NCI-H510A (cell line): ENCODE measurements at places on chromosomes 2 and 18.

DNA sequence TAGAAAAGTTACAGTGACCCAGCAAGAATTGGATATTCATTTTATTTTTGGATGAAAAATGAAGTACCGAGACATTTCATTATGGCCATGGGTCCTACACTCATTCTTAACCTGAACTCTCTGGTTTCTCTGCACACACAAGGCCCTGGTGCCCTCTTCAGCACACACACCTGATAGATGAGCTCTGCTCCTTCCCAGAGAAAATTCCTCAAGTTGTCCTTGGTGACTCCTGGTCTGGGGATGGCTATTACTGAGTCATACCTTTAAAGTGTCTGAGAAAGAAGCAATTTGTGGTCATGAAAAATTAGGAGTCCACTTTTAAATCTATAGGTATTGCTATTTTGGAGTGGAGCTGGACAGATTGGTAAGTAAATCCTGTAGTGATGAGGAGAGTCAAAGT, 311.5 kb downstream of the CDH2 start:
- no peak for DNase-seq

DNA sequence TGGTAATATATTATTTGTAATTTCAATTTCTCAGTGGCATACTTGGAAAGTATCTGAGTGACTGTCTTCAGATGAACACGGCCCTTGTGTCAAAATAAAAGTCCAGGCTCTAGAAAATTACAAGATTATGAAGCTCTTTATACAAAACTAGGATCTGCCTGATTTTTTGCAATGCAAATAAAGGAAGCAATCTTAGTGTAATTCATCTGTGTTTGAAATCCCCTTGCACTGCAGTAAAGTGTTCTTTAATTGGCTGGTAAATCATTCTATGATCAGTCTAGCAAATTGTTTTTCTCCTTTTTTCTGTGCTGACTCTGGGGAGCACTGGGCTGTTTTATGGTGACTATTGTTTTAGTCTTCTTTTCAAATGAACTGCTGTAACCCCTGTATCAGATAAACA, 1039.0 kb downstream of the SOCS6 start:
- no peak for DNase-seq

DNA sequence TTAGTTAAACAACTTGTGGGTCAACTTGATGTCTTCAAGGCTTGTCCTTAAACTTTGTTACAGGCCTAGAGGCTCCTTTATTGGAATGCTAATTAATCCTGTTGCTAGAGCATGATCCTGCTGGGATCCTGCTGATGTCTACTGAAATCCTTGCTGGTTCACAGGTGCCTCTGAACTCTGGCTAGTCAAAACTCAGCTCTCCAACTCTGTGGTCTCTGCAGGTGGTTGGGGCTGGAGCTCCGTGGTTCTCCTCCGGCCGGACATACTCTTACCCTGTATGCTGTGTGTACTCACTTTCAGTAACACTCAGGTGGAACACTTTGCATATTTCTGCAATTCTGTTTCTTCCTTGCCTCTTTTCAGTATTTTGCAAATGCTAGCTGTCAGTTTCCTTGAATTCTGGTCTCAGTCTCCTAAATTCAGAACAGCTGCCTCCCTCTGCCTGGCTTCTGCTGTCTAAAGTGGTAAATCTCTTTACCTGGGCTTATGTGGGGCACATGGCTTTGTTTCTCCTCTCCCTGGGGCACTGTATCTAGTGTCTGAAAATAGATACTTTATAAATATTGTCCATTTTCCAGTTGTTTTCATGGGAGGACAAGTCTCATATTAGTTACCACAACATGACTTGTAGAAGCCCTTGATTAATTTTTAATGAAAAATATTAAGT, 113.0 kb downstream of the ATP9B start:
- no peak for DNase-seq

GRCh38 chr2:24973812-24974211, 2.1 kb upstream of the DNAJC27 start:
- DNase-seq, result no peak

DNA sequence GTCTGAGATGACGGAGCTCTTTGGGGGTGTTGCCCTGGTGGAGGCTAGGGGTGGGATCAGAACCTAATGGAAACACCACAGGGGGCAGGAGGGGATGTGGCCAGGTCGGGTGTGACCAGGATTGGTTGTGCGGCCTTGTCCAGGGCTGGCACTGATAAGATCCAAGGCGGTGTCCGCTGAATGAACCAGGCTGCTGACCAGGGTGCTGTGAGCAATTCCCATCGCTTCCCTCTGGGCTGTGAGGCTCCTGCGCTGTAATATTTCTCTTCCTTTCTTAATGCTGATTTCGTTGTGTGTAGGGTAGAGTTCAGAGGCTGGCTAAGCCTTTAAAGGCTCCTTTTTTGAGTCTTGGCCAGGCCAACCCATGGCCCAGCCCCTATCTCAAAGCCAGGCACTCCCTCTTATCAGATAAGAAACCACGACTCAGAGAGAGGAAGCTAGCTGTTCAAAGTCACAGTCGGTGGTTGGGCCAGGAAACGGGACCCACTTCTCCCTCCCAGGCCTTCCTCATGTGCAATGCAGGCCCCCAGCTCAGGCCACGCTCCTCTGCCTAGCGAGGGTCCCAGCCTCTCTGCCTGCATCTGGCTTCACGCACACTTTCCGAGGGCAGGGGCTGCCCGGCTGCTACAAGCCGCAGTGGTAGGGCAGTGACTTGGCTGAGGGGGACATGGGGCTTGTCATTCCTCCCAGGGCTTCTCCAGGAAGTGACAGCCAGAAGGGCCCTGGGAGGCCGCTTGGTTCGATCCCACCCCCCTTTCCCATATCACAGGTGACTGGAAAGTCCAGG, 26.0 kb upstream of the FOSL2 start:
- DNase-seq, result no peak

- no peak for DNase-seq
Observed at GRCh38 chr18:55485666-55486065, 102.3 kb downstream of the TCF4 start.

DNA sequence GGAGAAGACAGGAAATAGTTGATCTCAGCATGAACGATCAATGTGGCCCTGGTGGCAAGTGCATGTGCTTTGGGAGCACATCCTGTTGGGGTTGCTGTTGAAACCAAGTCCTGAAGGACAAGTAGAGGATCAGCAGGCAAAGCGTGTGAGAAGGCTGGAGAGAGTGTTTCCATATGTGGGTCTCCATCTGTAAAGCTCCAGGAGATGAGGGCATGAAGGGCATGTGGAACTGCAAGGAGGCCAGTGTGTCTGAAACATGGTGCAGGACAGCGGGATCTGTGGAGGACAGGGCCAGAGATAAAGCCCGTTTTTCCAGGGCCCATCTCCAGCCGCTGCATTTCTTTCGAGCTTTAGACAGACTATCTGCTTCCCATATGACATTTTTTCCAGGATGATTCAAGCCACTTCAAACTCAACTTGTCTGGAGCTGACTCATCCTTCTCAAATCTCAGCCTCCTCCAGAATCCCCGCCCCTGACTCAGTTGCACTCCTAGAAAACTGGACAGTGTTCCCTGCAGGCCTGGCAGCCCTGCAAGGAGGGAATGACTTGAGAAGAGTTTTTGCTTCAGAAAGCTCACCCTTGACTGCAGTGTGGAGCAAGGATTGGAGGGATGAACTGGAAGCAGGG, 226.1 kb downstream of the VAPA start:
- no peak for DNase-seq

DNA sequence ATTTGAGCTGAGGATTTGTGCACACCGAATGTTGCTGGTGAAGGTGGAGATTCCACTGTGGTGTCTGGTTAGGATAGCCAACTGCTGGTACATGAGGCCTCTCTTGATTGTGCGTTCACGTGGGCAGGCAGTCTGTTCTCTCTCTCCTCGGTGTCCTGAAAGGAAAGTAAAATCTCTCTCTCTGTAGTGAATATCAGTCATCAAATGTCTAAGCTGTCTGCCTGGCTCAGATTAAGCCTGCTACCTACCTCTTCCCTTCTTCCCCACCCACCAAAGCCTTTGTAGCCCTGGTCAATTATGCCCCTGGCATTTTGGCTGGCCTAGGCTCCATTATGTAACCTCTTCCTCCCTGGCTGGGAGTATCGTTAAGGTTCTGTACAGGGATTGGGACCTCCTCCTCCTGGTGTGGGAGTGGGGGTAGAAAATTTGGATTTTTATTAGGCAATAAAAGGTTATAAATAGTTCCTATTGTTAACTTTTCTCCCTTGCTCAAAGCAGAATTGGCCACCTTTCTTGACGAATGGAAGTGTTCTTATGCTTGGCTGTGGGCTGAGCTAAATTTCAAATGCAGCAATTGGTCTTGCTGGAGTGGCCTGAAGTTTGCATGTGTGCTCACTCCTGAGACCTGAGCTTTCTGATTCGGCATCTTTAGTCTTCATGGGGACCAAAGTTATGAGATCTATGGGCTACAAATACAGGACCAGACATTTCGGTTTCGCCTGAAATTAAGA, 148.8 kb downstream of the WDSUB1 start:
- no peak for DNase-seq

- no peak for DNase-seq
Observed at GRCh38 chr2:177537213-177537612, 144.6 kb downstream of the AGPS start.

- DNase-seq, result no peak
Observed at GRCh38 chr2:159855143-159855542, 57.1 kb upstream of the CD302 start.

- DNase-seq, result no peak
Observed at GRCh38 chr18:46439037-46439436, 218.0 kb downstream of the LOXHD1 start.

DNA sequence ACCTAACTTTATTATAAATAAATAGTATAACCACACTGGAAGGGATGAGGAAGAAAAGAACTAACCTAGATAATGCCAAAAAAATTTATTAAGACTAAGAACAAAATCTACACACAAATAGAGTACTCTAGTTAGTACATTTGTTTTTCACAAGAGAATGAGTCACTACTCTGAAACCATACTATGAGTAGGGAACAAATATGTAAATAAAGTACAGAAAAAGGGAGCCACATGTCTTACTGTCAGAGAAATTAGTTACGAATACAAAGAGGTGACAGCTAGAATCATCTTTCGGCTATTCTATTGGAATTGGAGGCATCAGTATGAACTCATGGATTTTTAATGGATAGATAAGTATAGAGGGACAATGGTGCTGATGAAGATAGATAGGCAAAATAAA, 150.5 kb downstream of the COPS8 start:
- DNase-seq, result no peak

- DNase-seq, result no peak
Observed at GRCh38 chr2:9441556-9441955, 18.1 kb downstream of the CPSF3 start.
